ENCODE measurements at places on chromosomes 7 and 10.

GRCh38 chr7:151381348-151382078 is 28.3 kb downstream of the WDR86 start:
- no peaks in the 10 kb centered on the region for H3K36me3 ChIP-seq
- peak; percentile 51 for DNase-seq
- peaks cover 28% of the 10 kb centered on the region for H3K27me3 ChIP-seq
- peak overlapping the region; percentile 75 for H3K4me3 ChIP-seq

DNA sequence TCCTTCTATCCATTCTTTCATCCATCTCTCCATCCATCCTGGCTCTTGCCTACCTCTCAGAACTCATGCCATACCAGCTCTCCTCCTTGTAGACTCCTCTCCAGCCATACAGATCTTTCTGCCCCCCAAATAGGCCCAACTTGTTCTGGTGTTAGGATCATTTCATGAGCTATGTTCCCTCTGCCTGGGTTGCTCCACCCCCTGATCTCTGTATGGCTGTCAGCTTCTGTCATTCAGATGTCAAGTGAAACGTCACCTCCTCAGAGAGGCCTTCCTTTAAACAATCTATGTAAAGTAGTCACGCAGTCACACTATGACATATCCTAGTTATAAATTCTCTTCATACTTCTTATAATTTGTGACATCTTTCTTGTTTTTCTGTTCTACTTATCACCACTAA is 42.3 kb upstream of the PNLIPRP3 start:
- H3K4me3 ChIP-seq, result no peak overlapping the region
- no peak overlapping the region for H3K27ac ChIP-seq
- peaks cover 5% of the 10 kb centered on the region for H3K27me3 ChIP-seq
- DNase-seq, result no peak
- H3K36me3 ChIP-seq, result no peaks in the 10 kb centered on the region

GRCh38 chr10:10803278-10803677 is 214.4 kb upstream of the CELF2 start:
- H3K36me3 ChIP-seq, result no peaks in the 10 kb centered on the region
- DNase-seq, result no peak

DNA sequence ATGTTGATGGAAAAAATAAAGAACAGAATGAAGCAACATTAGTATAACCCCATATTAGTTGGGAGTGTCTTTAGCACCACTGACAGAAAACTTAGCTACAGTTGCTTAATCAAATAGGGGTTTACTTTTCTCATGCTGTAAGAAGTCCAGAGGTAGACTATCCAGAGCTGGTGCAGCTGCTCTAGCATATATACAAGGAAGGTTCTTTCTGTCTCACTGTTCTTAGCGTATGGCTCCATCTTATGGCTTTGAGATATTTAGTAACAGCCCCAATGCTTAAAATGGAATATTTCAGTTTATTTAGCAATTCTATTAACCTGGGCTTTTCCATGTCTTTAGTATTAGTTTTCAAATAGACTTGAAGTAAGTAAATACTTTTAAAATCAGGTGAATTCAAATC is 15.2 kb upstream of the WNT2 start:
- H3K36me3 ChIP-seq, result no peaks in the 10 kb centered on the region
- H3K27me3 ChIP-seq, result no peaks in the 10 kb centered on the region
- no peak overlapping the region for H3K27ac ChIP-seq
- H3K4me3 ChIP-seq, result no peak overlapping the region

Measured in activated naive CD8-positive, alpha-beta T cell treated with anti-CD3 and anti-CD28 coated beads, Interleukin-2, amount 10 ng/mL, durations not matched to agents 7 days and 5 days (primary cell).